ENCODE measurements at places on chromosomes 16 and 17.

DNA sequence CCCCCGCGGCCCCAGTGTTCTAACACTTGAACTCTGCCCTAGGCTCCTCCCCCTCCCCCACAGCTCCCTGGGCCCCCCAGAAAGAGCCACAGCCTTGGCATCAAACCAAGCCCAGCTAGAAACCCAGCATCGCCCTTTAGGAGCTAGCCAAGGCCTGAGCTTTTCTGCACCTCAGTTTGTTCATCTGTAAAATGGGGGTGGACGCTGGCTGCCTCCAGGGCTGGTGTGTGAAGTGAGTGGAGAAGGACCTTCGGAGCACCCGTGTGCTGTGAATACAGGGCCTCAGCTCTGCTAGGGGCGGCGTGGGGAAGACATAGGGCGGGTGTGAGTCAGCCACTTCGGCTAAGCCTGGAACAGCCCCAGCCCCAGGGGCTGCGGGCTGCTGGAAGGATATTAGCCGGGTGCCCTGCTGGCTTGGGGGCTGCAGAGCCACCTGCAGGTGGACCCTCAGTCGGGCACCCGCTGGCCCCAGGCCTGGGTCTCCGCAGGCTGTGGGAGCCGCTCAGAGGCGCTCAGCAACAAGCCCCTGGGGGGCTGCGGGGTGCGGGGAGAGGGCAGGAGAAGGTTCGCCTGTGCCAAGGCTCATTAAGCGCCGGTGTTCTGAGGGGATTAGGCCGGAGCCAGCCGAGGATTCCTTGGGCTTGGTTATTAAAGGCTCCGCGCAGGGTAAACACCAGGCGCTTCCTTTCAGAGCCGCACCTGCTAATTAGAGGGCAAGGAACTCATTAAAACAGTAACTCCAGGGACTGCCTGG is 217.0 kb upstream of the CIBAR2 start:
- DNase-seq = no peak

GRCh38 chr17:63082273-63082861 is 116.3 kb downstream of the TANC2 start:
- DNase-seq = no peak

- DNase-seq = no peak
These were observed 5.3 kb downstream of the DRC7 start for GRCh38 chr16:57699899-57700298.

GRCh38 chr16:660459-661183 is 7.3 kb upstream of the RHOT2 start:
- peak; percentile 66 for DNase-seq

GRCh38 chr17:6070913-6071511 is 833 bp downstream of the WSCD1 start:
- no peak for DNase-seq

- no peak for DNase-seq
These were observed 1.6 kb downstream of the MPO start for GRCh38 chr17:58279016-58279711.

DNA sequence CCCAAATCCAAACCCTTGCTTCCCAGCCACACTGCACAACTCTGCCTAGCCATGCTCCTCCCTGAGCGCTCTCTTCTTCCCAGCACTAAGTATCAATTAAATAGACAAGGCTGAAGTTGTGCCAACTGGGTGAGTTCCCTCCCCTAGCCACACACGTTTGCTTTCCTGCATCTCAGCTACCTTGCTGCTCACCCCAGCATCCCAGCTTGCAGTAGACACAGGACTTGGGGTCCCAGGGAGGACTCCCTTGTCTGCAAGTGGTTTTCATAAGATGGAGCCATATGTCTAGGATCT is 4.9 kb downstream of the CCDC182 start:
- no peak for DNase-seq

- DNase-seq = no peak
These were observed 258.9 kb upstream of the AXIN2 start for GRCh38 chr17:65820306-65820705.

DNA sequence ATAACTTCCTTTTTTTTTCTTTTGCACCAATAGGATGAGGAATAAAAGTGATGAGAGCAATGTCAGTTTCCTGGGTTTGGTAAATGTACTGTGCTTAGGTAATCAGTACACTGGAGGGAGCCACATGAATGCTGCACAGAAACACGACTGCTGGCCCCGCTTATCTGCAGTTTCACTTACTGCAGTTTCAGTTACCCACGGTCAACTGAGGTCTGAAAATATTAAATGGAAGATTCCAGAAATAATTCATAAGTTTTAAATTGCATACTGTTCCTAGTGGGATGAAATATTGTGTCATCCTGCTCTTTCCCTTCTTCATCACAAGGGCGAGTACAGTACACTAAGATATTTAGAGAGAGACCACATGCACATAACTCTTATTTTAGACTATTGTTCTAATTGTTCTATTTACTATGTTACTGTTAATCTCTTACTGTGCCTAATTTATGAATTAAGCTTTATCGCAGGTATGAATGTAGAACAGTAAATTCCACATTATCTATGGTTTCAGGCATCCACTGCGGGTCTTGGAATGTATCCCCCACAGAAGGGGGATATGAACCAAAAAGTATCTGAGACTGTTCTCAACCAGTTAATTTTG is 6.4 kb upstream of the LGALS3BP start:
- DNase-seq = no peak

GRCh38 chr16:80935691-80936090 is 71.0 kb downstream of the CMC2 start:
- DNase-seq = no peak

DNA sequence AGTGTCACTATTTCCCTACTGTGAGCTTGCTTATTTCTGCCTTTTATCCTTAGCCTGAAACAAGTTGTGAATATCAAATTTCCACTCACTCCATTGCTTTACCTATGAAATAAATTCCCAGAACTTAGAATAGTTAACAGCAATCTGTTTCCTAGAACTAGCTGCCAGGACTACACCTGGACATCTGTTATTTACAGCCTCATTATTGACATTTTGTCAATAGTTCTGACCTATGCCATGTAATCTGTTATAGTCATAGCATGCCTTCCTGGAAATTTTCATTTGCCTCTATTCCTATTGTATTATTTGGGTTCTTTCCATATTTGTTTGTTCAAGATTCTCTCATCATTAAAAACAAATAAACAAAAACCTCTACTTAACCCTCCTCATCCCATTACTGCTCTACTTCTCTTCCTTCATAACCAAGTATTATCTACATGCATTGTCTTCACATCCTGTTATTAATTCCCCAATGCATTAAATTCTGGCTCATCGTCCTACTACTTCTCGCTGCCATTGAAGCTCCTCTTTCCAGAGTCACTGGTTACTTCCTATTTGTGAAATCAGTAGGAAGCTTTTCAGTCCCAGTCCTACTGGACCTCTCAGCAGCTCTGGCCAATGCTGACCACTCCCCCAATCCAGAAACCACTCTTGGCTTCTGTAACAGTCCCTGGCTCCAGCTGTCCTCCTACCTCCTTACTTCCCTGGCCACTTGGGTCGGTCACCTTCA is 55.3 kb downstream of the PIGL start:
- no peak for DNase-seq

DNA sequence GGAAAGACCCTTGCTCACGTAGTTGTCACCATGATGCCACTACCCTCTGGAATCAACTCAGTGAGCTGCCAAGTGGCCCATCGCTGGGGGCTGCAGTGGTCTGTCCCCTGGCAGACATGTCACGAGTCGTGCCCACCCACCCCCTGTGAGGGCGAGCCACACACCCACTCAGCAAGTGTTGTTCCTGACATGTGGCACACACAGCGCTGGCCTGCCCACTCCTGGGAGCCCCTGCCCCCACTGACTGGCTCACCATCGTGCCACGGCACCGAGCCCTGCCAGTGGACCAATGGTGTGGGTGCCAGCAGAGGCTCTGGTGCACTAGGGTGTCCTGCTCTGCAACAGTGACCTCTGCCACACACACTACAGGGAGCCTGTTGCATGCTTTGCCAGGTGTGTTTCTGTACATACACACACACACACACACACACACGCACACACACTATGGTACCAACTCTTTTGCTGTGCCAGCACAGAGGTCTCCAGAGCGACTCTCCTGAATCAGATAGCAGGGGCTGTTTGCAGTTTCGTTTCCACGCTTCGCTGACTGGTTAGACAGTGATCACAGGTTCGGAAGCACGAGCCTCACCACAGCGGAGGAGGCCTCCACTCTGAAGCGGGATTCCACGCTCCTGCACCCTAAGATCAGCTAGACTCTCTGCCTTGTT is 7.7 kb downstream of the RTN4RL1 start:
- DNase-seq = no peak

DNA sequence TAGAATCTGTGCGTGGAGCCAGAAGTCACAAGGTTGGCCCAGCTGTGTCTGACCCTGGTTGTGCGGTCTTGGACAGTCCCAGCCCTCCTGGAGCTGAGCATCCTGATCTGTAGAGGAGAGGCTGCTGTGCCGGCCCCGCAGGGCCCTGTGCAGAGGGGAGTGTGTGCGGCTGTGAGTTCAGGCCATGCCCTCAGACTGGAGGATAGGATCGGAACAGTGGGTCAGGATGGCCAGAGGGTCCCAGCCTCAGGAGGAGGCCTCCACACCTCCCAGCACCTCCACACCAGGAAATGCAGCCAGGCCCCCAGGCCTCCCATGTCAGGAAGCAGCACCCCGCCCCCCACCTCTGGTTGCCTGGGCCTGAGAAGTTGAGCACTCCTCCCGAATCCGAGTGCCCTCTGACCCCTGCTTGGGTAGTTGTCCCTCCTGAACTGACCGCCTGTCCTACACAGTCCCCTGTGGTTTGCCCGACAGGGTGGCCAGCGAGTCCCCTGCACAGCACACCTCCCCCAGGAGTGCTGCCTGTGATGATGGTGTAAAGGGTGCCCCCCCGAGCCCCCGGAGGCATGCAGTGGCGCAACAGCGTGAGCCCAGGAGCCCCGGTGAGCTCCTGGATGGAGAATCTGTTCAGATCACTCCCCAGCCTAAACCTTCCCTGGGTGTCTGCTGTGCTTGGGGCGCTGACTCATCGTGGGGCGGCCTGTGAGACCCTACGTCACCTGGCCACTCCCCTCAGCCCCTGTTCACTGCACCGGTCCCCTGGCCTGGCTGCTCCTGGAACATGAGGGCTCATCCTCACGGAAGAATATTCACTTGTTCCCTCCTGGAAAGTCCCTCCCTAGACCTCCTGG is 285.2 kb downstream of the SEC14L1 start:
- no peak for DNase-seq

DNA sequence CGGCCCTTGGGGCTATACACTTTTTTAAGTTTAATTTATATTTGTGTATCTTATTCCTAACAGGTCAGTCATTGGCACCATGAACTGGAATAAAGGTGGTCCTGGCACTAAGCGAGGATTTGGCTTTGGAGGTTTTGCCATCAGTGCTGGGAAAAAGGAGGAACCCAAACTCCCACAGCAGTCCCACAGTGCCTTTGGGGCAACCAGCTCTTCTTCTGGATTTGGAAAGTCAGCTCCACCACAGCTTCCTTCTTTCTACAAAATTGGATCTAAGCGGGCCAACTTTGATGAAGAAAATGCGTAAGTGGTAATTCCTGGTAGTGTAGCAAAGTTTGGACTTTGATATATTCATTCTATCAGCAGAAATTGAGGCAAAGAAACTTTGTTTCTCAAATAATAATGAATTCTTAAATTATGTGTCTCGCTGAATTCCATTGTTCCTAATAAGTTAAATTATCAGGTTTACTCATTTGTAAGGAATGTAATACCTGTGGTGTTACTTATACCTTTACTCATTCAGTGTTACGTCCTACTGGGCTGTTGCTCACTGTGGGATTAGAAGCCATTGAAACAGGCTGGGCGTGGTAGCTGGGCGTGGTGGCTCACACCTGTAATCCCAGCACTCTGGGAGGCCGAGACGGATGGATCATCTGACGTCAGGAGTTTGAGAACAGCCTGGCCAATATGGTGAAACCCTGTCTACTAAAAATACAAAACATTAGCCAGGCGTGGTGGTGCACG is 13.2 kb downstream of the DDX42 start:
- no peak for DNase-seq

DNA sequence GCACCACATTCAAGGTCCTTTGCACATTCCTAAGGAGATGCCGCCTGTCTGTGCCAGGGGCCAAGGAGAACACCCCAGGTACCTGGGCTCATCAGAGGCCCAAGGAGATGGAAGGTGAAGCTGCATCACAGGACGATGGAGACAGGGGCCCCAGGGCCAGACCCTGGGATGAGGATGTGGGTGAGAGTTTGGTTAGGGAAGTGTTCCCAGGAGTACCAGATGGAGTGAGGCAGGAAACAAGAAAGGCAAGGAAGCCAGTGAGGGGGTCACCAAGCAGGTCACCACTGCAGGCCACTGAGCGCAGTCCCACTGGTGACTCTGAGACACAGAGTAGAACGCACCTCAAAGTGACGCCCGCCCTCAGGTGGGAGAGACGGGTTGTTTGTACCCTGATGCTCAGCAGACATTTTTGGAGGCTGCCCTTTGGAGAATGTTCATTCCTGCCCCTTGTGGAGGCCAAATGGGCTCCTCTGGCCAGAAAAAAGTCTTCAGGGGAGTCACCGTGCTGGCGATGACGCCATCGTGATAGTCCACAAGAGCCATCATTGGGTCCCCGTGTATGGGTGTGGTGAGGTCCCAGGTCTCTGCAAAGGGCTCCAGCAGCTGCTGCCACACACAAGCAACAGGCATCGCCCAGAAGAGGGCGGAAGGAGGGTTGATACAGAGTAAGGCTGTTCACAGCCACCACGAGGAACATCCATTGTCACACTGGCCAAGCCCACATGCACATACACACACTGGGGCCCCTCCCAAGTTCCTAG is 57.5 kb downstream of the BEAN1 start:
- no peak for DNase-seq

Data from activated naive CD4-positive, alpha-beta T cell treated with Interleukin-2 at 50 U/mL for 16 hours (primary cell).